ENCODE measurements at places on chromosomes 7 and 10. TPM values are rescaled to one million over a fixed set of nuclear protein-coding genes. Genes with fewer than 3 reads are reported as not detected.

The PANK1 gene
- 3.5 TPM for total RNA-seq

The UNCX gene
- not detected for total RNA-seq

The STEAP4 gene
- total RNA-seq: 9.2 TPM

The BICC1 gene
- total RNA-seq: 24.1 TPM

- H3K4me1 ChIP-seq: no peaks in the 10 kb centered on the region
- no peak overlapping the region for H3K27ac ChIP-seq
- H3K4me3 ChIP-seq: no peak overlapping the region
- no peaks in the 10 kb centered on the region for H3K36me3 ChIP-seq
- H3K27me3 ChIP-seq: no peaks in the 10 kb centered on the region
- no peak for DNase-seq
These were observed 6.6 kb upstream of the ZNF786 start for GRCh38 chr7:149097088-149097487.

DNA sequence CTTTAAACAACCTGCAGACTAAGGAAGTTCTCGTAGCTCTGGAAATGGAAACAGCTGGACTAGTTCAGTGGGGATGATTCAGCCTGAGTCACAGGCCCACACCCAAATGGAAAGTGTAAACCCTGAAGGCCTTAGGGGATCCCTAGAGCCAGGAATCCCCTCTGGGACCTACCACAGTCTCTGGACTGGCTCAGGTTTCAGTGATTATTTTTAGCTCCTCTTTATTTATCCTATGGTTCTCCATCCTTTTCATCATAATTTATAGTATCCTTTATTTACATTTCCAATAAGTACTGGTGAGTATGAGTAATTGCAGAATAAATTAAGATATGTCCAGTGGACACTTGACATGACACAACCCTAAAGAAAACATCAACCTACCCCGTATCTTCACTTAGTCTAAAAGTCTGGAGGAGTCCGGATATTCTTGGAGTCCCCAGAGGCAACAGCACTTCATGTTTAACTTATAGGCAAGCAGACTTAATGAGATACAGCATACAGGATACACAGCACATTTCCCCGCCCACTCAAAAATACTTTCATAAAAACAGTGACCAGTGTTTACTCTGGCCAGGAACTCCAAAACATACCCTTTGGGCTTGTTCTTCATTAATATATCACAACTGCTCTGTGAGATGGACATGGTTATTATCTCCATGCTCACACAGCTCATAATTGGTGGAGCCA lies 28.4 kb upstream of the SEMA3E start:
- H3K27me3 ChIP-seq: no peaks in the 10 kb centered on the region
- H3K4me3 ChIP-seq: no peak overlapping the region
- no peak for DNase-seq
- no peaks in the 10 kb centered on the region for H3K36me3 ChIP-seq
- H3K4me1 ChIP-seq: no peaks in the 10 kb centered on the region

GRCh38 chr7:117323851-117324711 lies 1.2 kb upstream of the WNT2 start:
- peak overlapping the region; percentile 27 for H3K4me3 ChIP-seq
- no peaks in the 10 kb centered on the region for H3K36me3 ChIP-seq
- peak; percentile 30 for DNase-seq
- no peak overlapping the region for H3K27ac ChIP-seq

GRCh38 chr7:101578552-101578951 lies 50.5 kb downstream of the MYL10 start:
- no peaks in the 10 kb centered on the region for H3K4me1 ChIP-seq
- no peaks in the 10 kb centered on the region for H3K36me3 ChIP-seq
- no peaks in the 10 kb centered on the region for H3K27me3 ChIP-seq
- no peak overlapping the region for H3K27ac ChIP-seq
- no peak overlapping the region for H3K4me3 ChIP-seq
- DNase-seq: no peak

- H3K4me3 ChIP-seq: no peak overlapping the region
- DNase-seq: no peak
- no peaks in the 10 kb centered on the region for H3K4me1 ChIP-seq
- H3K27ac ChIP-seq: no peak overlapping the region
- H3K27me3 ChIP-seq: no peaks in the 10 kb centered on the region
These were observed 74.0 kb downstream of the SEPTIN7 start for GRCh38 chr7:35874886-35875285.

All from pancreas (tissue), 10 donors.